Inflammatory macrophage treated with lipopolysaccharide for 4 hours (primary cell): ENCODE measurements at places on chromosomes 5 and 9.

DNA sequence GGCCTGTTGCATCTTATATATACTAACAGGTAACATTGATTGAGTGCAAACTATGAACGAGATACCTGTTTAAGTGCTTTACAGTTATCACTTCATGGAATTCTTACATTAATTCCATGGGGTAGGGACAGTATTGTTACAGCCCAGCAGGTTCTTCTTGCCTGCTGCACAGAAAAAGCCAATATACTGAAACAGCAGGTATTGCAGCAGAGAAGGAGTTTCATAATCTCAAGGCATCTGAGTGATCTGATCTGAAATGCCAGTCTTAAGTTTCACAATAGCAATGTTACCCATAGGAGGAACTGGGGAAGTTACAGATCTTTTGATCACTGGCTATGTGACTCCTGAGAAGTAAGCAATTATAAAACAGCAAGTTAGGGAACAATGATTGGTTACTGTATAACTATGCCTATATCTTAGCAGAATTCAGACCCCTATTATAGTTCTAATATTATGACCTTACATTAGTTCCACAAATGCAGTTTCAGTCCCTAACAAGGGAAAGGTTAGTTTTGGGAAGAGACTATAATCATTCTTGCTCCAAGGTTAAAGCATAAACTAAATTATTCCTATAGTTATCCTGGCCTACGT lies 126.5 kb upstream of the BNC2 start:
- peak; percentile 3 for DNase-seq

DNA sequence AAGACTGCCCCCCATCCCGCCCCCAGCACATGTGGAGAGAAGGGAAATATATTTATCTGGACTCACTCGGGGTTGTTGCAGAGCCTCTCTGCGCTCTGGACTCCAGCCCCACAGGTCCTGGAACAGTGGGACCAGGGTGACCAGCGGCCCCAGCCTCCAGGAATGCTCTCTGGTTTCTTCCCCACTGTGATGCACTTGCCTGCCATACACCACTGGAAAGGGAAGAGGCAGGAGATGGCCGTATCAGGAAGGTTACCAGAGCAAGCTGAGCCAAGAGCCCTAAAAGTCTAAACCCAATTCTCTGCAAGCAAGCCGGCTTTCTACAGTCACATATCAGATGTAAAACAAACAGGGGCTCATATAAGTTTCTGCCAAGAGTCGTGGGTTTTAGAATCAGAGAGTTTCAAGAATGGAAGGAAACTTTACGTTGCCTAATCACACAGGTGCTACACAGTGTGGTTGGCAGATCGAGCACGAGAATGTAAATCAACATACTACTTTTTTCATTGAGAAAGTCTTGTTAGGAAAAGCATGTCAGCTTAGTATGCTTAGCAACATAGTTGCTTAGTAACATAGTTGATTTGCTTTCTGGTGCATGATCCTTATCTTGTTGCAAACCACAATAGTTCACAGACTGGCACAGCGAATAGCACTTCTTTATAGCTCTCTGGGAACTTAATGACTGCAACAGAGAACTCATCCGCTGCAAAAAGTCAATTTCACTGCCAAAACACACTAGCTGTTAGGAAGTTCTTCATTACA lies 201.2 kb downstream of the TARS1 start:
- DNase-seq: no peak

- no peak for DNase-seq
Observed at GRCh38 chr5:147686421-147686820, 96.1 kb downstream of the JAKMIP2 start.

DNA sequence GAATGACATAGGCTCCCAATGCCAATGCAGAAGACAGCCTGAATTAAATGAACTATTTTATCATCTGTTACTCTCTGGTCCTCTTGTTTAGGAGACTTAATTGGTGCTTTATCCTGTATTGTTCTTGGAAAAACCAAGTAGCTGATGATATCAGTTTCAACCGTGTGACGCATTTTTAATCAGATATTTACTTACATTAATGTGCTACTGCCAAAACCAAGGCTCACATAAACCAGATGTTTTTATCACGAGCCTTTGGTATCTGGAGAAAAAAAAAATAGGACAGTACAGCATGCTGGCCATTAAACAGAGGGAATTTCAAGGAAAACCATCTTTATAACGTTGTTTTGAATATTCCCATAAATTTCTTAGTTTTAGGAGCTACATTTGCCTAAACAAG lies 90.1 kb downstream of the ICE1 start:
- no peak for DNase-seq

- DNase-seq: no peak
Observed at GRCh38 chr5:150639377-150639692, 1.1 kb upstream of the SYNPO start.

- peak; percentile 38 for DNase-seq
Observed at GRCh38 chr5:72817671-72818266, 1.3 kb downstream of the TNPO1 start.

DNA sequence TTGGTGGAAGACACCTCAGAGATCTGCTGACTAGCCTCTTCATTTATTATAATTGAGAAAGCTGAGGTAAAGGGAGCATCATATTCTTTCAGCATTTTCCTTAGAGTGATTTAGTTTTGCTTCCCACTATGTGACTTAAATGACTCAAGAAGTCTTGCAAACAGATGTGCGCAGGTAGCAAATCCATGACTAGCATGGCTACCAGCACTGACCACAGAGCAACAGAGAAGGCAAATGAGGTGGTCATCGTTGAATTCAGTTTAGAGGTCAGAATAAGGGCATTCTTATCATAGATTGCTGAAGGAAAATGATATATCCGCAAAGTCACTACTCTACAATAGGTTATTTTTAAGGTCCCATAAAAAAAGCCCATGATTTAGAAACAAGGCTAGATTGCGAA lies 162.2 kb downstream of the PIK3R1 start:
- DNase-seq: no peak

- no peak for DNase-seq
Observed at GRCh38 chr5:149845601-149846000, 99.0 kb downstream of the PDE6A start.

- no peak for DNase-seq
Observed at GRCh38 chr5:120446068-120446492, 18.0 kb upstream of the PRR16 start.

GRCh38 chr5:180304431-180305375 lies 12.8 kb upstream of the MAPK9 start:
- no peak for DNase-seq

DNA sequence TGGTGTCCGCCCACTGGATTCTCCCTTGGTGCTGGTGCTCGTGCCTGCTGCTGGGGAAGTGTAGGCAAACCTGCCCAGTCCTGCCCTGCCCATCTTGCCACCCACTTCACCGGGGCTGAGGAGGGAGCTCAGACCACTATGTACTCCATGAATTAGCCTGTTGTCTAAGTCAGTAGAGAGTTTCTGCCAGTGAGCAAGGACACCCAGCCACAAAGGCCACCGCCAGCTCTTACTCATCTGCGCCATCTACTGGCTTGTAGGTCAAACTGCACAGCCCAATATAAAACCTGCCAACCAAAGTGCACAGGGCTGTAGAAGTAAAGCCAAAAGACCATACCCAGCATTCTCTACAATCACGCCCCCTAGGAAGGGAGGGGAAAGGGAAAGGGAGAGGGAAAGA lies 102.3 kb downstream of the GLIS3 start:
- DNase-seq: peak; percentile 28

- no peak for DNase-seq
Observed at GRCh38 chr5:68954618-68954910, 139.2 kb upstream of the SLC30A5 start.

DNA sequence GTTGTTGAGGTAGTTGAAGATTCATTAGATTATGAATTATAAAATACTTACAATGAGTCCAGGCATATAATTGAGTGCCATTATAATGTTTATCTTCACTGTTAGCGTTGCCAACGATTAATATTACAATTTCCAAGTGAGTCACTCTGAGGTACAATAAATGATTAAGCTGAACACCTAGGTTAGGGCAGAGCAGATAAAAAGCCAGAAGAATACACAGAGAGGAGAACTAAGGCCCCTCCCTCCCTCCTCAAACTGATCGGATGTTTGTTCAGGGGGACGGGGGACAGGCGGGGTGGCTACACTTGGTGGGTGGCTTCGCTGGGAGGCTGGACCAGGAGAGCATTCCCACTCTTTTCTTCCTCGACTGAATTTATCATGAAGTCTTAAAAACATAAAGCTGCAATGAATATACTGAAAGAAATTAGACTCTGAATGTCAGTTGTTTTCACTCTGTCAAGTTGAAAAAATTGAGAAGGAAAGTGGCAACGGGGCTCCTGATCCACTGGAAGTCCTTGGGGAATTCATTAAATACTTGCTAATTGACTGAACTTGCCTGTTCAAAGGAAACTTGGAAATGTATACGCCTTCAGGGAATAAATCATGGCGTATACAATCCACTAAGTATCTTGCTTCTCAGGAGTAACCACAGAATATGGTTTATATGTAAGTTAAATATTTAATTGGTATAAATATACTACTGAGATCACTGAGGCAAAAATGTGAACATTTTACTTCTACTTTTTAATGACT lies 198.1 kb downstream of the TSSK1B start:
- no peak for DNase-seq

GRCh38 chr5:57855831-57856230 lies 373.2 kb upstream of the ACTBL2 start:
- DNase-seq: no peak

GRCh38 chr9:91812191-91812590 lies 137.8 kb downstream of the ROR2 start:
- DNase-seq: no peak

GRCh38 chr5:149128023-149128875 lies 13.0 kb upstream of the ABLIM3 start:
- peak; percentile 16 for DNase-seq

DNA sequence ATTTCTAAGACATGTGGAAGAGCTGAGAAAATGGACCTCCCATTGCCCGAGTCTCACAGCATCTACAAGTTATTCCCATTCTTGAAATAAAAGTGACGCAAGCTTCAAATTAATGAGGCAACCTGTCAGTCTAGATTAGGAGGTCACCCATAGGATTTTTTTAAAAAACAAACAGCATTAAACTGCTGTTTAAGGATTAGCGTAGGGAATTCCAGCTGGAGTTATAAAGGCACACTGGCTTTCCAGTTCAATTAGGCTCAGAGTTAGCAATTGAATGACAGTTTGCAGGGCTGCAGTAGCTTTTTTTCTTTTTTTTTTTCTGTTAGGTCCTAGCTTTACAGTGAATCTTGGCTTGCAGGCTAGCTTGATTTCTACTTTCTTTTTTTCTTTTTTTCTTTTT lies 16.2 kb downstream of the PRKACG start:
- DNase-seq: no peak

DNA sequence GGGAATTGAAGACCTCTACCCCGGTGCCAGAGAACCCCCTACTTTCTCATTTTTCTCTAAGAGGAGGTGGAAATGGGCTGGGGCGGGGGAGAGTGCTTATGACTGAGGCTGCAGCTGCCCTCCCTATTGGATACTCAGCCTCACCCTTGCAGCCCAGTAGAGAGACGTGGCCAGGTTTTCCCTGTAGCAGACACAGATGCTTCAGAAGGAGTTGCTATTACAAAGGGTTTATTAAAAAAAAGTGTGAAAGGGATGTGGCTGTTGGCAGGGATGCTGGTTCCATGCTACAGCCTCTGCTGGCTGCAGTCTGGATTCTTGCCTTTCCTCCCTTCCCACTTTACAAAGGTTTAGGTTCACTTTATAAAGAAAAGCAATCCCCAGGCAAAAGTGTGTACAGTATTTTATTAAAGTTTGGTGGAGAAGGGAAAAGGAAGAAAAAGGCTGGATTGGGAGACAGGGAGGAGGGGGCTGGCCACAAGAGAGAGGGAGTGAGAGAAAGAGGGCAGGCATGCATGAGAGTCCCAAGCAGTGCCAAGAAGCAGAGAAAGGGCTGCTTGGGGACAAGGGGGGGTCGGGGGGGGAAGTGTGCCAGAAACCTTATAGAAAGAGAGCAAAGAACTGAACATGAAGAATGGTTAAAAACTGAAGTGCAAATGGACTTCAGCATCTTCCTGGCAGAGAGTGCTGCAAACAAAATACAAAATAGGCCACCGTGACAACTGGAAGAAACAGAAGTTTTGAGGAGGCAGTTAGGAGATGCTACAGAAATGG lies 29.5 kb upstream of the NFIB start:
- DNase-seq: no peak

DNA sequence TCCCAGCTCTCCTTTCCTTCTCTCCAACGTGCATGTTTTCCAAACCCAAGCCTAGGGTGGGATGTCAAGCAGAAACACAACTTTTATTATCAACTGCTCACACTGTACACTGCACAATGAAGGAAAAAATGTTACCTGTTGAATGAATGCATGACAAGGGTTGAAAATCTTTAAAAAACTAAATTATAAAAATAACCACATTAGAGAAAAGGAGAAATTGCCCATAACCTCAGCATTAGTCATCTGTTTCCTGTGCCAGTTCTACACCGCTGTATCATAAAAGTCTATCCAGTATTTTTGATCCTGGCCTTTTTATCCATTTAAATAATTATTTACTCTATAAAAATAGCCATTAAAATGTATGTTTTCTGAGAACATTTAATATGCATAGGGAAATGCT lies 101.1 kb downstream of the APBA1 start:
- no peak for DNase-seq

DNA sequence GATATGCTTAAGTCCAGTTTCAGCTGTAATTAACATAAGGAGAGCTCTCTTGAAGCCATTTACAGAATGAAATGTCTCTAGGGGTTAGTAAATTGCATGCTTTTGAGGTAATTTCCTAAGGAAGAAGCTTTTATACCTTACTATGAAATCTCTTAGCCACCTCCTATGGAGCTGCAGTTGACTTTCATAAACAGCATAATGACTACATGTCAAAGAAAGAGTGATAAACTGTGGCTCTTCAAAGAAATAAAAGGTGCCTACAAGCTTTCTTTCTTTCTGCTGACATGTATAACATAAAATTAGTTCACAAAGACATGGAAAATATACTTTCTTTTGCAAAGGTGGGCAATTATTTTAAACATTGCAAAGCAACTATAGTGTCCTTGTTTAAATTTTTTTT lies 90.8 kb downstream of the TMEM167A start:
- DNase-seq: no peak

- peak; percentile 32 for DNase-seq
Observed at GRCh38 chr9:93827545-93828330, 127.4 kb downstream of the BARX1 start.

- no peak for DNase-seq
Observed at GRCh38 chr5:33166948-33167347, 273.8 kb upstream of the TARS1 start.

GRCh38 chr5:11724940-11725339 lies 179.3 kb downstream of the CTNND2 start:
- no peak for DNase-seq

- DNase-seq: no peak
Observed at GRCh38 chr9:25003686-25004085, 458.0 kb upstream of the IZUMO3 start.
